C1 segment of cervical spinal cord (tissue), 14 donors: ENCODE measurements at places on chromosomes 5 and 9.

- no peak for DNase-seq
Observed at GRCh38 chr5:41707853-41708603, 162.2 kb downstream of the OXCT1 start.

DNA sequence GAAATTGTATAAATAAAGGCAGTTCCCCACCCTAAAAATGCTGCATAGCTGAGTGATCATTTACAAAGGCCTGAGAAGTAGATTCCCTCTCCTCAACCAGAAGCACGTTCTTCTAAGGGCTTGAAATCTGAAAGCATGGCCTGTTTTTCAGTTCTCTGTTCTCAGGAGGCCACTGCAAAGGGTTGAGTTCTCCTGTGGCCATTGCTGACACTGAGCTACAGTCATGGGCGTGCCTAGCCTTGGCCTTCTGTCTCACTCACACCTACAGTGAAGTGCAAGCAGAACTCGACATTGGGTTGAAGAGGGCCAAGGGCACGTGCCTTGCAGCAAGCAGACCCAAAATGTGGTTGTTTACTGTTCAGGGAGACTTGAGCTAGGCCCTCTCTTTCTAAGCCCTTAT, 276.6 kb upstream of the VLDLR start:
- DNase-seq, result no peak

DNA sequence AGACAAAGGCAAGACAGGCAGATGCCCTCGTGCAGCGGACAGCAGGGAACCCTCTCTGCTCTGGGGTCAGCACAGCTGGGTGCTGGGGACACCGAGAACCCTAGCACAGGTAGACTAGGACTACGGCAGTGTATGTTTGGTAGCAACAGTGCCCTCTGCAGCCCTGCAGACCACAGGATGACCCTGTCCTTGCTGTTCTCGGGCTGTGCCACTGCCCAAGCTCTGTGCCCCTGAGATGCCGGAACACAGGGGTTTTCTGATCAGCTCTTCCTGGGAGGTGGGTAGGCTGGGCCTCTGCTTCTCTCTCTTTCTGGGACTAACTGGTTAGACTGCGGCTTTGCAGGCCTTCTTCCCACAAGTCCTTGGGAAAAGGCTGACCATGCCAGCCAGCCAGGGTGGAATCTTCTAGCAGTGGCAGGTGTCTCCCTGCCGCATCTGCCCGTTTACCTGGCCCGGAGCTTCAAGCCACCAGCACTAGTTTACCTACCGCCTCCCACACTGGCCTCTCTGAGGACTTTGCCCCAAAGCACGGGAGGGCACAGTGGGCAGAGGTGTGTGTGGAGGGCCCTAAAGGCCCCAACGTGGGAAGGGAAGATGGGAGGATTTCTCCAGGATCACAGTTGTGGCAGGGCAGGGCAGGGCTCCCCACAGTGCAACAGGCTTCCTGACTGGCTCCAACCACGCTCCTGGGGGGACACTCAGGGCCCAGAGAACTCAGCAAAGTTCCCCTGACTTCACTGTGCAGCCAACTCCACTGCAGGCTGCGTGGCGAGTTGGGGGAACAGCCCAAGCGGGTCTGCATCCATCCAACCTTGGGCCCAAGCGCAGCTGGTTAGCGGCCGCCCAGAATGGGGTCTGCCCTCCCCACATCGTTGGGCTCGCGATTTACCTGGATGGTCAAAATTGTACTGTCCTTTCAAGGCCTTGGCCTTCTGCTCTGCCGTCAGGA, 1.2 kb downstream of the UCK1 start:
- no peak for DNase-seq

DNA sequence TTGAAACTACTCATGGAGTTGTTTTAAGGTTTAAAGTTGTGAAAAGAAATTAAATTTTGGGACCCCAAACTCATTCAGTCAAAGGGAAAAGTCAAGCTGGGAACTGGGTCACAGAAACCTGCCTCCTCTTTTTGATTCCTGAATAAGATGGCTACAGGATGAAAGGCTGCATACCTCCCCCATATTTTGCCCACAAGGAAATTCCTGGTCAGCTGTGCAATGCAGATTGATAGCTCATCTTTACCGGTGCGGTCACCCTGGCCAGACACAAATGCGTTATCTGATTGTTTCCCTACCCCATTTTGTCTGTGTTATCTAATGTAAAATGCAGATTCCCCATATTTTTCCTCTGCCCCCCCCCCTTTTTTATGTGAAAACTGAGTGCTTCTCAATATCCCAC, 1.3 kb downstream of the HAVCR2 start:
- DNase-seq, result no peak
